ENCODE measurements at places on chromosomes 12 and 14.

- no peak for DNase-seq
Measured at GRCh38 chr12:108115123-108116121, 13.7 kb upstream of the WSCD2 start.

- peak; percentile 28 for DNase-seq
Measured at GRCh38 chr12:10285919-10286318, 21.8 kb upstream of the KLRD1 start.

GRCh38 chr14:31752867-31753661, 191.9 kb downstream of the NUBPL start:
- peak; percentile 2 for DNase-seq

- DNase-seq = no peak
Measured at GRCh38 chr14:31122098-31122611, 85.4 kb downstream of the HECTD1 start.

DNA sequence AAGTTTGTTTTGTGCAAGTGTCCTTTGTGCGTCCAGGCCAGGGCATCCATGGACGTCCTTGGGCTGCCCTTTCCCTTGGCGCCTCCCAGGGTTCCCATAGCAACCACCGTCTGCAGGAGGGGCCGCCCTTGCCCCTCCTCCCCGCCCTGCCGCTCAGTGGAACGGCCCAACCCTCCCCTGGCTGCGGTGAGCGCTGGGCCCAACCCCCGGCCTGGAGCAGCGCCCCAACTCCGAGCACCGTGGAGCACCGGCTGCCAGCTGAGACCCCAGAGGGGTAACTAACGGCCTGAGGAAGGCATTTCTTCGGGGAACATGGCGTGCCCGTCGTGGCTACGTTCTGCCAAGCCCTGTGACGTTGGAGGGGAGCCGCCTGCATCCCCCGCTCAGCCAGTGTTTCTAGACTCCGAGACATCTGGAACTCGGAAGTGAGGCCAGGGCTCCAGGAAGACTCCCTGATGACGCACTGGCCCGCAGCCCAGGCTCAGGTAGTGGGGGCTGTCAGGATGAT, 5.3 kb upstream of the ACACB start:
- DNase-seq = peak; percentile 47

- DNase-seq = no peak
Measured at GRCh38 chr14:57479197-57479596, 14.5 kb downstream of the CCDC198 start.

DNA sequence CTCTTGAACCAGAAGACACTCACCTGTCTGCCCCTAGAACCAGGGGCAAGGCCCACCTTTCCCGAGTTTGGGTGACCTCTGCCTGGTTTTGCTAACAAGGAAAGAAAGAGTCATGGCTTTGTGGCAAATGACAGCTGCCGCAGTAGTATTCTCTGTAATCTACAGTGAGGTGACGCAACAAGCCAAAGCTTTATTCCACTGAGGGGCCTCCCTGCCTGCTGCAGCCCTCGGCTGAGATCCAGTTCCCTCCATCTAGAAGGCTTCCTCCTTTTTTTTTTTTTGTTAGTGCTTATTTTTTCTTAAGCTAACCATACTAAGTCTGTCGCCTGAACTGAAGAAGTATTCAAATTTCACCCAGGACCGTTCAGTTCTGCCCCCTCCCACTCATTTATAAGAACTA, 142.3 kb upstream of the TMCC3 start:
- DNase-seq = no peak

DNA sequence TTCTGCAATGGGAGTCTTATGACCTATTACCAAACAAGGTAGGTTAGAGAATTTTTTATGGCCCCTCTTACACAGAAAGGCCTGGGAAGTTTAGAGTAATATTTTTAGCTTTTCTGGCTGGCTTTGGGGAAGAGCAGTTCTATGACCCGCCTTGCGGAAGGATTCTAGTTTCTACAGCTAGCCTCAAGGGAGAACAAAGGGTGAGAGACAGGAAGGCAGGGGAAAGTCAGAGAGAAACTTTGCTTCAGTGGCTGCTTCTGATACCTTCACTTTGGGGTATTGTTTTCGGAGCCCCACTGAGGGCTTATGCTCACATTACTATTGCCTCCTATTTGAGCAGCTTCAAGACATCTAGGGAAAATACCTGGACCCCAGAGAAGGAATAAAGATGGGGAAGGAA, 80.7 kb upstream of the NUDT4 start:
- DNase-seq = no peak

DNA sequence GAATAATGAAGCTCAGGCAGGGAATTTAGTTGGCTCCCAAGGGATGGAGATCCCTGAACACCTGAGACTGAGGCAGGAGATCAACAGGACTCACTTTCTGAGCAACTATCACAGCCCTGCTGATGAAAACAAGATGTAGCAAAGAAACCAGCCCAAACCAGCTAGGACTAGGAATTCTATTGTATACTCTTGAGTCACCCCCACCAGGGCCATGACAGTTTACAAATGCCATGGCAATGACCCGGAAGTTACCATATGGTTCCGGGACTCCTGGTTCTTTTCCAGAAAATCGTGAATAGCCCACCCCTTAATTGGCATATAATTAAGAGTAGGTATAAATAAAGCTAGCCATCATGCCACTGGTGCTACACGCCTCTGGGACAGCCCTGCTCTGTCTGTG, 46.0 kb upstream of the OASL start:
- DNase-seq = no peak

DNA sequence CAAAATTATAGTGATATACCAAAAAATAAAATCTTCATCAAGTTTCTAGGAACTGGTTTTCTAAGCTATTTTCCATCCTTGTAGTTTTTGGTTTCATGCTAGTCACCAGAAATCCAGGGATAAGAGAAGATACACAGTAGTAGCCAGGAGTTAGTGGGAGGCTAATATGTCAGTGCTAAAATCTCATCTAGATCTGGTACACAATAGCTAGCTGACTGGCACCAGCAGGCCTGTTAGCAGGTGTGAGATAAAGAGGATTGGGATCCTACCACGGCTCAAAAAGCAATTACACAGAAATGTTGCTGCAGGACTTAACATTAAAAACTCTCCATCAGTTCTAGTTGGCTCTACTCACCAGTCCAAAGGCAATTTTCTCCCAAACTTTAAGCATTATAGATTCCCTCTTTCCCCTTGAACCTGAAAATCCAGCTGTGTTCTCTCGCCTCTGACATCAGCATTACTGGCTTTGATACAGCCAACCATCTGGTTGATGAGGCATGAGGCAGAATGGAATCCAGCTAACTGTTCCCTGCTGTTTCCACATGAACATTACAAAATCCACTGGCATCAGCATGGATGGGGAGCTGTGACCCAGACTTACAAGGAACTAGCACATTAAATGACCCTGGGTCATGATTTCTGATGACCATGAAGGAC, 41.8 kb upstream of the CCDC196 start:
- DNase-seq = no peak

DNA sequence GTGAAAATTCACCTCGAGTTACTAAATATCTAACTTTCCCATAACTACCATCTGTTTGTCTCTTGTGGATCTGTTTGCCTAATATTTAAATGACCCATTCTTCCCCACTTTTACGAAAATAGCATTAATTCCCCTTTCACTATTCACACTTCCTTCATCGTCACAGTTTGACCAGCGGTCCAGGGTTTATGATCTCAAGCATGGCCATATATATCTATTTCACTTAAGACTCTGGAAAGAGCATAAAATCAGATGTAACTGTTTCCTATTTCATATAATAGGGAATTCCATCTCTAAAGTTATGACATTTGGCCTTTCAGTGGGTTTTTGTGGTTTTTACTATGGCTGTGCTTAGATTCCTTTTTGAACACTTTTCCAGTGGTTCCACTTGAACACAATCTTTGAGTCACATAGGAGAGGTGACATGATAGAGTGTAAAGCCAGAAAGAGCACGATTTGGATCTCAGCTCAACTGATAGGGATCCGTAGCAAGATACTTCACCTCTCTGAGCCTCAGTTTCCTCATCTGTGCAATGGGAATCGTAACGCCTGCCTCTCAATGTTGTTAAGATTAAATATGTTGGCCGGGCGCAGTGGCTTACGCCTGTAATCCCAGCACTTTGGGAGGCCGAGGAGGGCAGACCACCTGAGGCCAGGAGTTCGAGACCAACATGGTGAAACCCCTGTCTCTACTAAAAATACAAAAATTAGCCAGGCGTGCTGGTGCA, 754 bp upstream of the BCL2L14 start:
- no peak for DNase-seq

Data from stimulated activated CD4-positive, alpha-beta T cell treated with anti-CD3 and anti-CD28 coated beads, Interleukin-1b, Interleukin-23, amount 100 ng/mL, for 48 hours (primary cell).